ENCODE measurements at places on chromosomes 4 and X.

DNA sequence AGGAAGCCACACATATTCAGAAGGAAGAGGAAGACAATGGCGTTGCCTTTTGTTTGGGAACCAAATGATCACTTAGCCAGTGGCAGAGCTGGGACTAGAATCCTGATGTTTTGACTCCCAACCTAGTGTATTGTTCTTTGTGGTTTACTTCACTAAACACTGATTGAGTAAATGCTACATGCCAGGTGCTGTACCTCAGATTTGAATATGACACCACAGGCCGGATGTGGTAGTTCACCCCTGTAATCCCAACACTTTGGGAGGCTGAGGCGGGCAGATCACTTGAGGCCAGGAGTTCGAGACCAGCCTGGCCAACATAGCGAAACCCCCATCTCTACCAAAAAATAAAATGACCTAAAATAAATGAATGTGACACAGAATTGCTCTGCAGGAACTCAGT lies 8.4 kb downstream of the NDUFA1 start:
- no peak for DNase-seq

DNA sequence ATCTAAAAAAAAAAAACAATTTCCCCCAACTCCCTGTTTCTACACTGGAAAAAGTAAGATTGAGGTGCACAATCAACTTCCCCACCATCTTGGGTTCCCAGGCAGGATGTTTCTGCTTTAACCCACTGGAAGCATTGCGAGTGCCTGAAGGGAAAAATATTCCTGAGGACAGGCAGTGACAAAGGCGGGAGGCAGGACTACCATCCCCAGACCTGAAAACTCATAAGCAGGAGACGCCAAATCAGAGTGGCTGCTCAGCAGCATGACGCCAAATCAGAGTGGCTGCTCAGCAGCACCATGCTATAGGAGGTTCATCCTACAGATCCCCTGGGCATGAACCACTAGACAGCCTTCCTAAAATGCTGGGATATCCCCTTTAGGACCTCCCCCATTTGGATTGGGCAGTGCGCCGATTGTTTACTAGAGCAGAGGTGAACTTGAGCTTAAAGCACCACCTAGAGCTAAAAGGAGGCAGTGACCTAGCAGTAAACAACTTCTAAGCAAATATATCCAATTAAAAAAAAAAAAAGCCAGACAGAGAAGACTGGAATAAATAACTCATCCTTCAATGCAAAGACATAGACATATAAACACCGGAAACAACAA lies 35.0 kb upstream of the GK start:
- DNase-seq: no peak

- DNase-seq: peak; percentile 62
Measured at GRCh38 chr4:742742-743311, 37.2 kb downstream of the PCGF3 start.

DNA sequence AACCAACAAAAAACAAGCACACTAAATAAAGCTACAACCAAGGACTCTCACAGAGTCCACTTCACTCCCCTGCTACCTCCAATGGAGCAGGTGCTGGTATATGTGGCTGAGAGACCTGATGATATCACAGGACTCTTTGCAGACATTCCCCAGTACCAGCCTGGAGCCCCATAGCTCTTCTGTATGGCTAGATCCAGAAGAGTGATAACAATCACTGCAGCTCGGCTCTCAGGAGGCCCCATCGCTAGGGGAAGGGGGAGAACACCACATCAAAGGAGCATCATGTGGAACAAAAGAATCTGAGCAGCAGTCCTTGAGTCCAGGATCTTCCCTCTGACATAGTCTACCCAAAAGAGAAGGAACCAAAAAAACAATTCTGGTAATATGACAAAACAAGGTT lies 237.1 kb upstream of the TLL1 start:
- DNase-seq: no peak

DNA sequence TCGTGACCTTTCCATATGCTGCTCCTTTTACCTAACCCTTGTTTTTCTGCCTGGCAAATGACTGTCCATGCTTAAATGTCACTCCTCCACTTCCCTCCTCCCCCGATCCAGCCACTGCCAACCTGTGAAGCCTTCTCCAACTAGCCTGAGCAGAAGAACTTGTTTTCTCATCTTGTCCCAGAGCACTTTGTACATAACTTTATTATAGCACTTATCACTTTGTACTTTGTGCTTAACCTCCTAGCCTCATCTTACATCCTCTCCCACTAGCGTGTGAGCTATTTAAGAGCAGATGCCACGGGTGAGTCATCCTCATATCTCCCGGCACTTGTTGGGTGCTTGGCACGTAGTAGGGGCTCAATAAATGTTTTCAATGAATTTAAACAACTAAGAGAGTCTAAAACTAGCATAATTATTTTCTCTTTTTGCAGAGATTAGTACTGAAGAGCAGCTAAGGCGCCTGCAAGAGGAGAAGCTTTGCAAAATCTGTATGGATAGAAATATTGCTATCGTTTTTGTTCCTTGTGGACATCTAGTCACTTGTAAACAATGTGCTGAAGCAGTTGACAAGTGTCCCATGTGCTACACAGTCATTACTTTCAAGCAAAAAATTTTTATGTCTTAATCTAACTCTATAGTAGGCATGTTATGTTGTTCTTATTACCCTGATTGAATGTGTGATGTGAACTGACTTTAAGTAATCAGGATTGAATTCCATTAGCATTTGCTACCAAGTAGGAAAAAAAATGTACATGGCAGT lies 46.9 kb downstream of the XIAP start:
- no peak for DNase-seq

GRCh38 chr4:177923888-177924287 lies 481.7 kb upstream of the AGA start:
- DNase-seq: no peak

- DNase-seq: peak; percentile 5
Measured at GRCh38 chrX:109890910-109891502, 111.9 kb upstream of the TMEM164 start.

DNA sequence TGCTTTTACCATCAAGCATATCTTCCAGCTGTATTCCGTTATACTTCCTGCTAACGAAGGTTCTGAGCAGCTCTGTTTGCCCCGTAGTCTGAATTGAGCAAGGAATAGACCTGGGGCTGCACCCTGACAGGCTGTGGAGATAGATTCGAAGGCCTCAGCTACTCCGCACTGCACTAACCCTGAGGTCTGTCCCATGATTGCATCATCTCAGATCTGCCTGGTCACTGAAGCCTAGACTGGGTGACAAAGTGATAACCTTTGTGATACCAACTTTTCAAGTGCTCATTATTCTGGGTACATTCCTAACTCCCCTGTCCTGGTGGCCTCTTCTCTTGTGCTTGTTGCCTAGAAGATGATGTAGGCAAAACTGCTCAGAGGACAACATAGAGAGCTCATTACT lies 29.9 kb upstream of the PGRMC1 start:
- no peak for DNase-seq

GRCh38 chrX:1034717-1035116 lies 177.7 kb downstream of the CRLF2 start:
- DNase-seq: no peak

Measured in stimulated activated CD8-positive, alpha-beta memory T cell treated with anti-CD3 and anti-CD28 coated beads, Interleukin-12 subunit alpha, Interleukin-12 subunit beta, amount 100 ng/mL, for 1 hour (primary cell).